ENCODE measurements at places on chromosomes 13 and 19.

DNA sequence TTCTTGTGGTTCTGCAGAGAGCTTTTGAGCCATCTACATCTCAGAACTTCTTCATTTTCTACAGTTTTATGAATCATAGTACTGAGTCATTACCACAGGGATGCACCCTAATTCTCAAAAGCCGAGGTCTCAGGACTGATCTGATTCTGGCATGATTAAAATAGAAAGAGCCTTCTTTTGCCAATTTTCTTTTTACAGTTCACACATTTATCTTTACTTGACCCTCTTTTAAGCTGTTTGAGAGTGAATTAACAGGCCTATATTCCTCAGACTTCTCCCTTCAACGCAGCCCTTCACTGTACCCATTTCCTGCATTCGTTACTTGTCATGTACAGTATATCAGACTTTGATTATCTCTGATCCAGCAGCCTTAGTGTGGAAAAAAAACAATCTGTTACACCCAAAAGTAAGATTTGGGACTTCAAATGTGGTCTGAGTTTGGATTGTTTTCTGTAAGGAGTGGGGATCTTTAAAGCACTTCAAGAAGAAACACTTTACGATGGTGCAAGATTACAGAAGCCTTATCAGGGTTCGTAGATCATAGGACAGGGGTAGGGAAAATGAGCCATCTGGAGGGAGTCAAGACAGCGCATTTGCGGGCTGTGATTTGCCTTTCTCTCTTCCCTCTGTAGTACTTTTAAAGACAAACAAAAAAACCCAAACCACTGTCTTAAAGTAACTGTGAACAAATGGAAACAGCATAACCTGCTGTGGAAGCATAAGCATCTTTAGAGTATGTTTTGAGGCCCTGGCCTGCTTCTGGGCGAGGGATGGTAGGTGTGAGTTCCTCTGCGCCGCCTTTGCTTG lies 15.3 kb upstream of the GPR183 start:
- no peak for DNase-seq

DNA sequence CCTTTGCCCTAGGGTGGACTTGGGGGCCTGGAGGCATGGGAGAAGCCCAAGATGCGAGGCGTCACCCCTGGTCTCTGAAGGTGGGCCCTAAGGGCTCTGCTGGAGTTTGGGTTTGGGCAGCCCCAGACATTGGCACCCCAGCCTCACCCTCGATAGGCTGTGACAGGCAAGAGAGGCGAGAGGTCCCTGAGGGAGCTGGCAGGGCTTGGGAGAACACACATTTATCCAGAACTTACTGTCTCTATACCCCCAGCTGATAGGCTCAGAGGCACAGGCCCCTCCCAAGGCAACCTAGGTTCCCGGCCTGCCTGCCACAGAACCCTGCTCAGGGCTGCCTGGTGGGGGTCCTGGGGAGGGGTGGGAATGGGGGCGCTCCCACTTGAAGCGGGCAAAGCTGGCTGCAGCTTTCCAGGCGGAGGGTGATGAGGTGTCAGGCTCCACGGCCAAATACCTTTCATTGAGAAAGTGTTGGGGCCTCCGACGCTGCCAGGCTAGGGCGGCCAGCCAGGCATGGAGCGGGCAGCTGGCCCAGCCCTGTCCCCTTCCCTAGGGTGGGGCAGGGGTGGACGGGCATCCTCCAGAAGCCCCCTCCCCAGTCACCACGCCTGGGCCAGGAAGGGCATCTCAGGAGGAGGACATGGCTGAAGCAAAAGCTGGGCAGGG lies 9.7 kb downstream of the CILP2 start:
- no peak for DNase-seq

DNA sequence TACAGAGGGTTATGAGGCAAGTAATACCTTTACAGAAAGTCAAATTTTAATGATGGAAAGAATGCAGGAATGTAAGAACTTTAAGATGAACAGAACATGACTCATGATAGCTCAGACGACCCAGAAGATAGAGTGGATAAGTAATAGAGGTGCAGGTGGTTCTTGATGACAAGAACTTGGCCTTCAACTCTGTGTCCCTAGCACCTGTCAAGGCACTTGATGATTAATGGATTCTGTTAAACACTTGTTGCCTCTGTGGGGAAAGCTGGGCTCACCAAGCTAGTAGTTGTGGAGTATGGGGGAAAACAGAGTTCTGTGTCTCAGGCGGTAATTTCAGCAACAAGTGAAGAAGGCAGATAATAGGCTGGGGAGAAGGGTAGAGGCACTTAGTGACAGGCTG lies 306.2 kb downstream of the ATP8A2 start:
- no peak for DNase-seq

DNA sequence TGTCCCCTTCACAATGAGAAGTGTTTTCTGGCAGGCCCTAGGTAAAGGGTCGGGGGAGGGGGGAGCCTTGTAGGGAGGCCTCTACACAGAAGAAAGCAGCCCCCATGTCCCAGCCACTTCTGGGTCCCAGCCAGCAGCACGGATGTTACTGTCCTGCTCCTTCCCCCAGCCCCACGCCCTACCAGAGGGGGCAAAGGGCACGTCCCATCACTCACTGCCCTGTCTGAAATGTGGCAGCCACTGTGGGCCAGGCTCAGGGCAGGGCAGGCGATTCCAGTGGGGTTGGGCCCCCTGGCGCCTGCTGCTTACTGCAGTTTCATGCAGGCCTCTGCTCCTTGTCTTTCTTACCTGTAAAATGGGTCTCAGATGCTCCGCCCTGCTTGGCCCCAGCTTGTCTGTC lies 6.1 kb upstream of the SLC25A42 start:
- no peak for DNase-seq

GRCh38 chr13:40640845-40641458 lies 25.5 kb downstream of the FOXO1 start:
- DNase-seq, result no peak

Data from stimulated activated CD8-positive, alpha-beta memory T cell treated with anti-CD3 and anti-CD28 coated beads, Interleukin-15, amount 100 ng/mL, for 4 hours (primary cell).